ENCODE measurements at places on chromosomes 11 and 22.

DNA sequence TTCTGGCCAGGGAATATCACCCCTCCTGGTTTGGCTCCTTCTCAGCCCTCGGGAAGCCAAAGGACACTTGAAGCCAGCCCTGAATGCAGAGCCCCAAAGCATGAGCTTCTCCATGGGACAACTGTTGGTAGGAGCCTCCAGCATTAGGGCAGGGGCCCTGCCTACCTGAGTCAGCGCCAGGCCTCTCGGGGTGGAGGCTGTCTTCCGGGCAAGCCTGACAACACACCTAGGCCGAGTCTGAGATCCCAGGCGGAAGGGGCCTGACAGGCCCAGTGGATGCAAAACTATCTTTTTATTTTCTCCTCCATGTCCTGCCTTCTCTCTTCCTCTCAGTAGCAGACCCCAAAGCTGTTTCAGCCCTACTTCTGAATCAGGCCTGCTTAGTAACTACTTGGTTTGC lies 27.6 kb downstream of the RCOR2 start:
- no peak for DNase-seq

- no peak for DNase-seq
These were observed 11.5 kb upstream of the CRKL start for GRCh38 chr22:20905415-20906386.

GRCh38 chr11:43632181-43632580 lies 48.4 kb upstream of the HSD17B12 start:
- DNase-seq: no peak

GRCh38 chr11:30342736-30343166 lies 19.8 kb downstream of the ARL14EP start:
- peak; percentile 54 for DNase-seq

DNA sequence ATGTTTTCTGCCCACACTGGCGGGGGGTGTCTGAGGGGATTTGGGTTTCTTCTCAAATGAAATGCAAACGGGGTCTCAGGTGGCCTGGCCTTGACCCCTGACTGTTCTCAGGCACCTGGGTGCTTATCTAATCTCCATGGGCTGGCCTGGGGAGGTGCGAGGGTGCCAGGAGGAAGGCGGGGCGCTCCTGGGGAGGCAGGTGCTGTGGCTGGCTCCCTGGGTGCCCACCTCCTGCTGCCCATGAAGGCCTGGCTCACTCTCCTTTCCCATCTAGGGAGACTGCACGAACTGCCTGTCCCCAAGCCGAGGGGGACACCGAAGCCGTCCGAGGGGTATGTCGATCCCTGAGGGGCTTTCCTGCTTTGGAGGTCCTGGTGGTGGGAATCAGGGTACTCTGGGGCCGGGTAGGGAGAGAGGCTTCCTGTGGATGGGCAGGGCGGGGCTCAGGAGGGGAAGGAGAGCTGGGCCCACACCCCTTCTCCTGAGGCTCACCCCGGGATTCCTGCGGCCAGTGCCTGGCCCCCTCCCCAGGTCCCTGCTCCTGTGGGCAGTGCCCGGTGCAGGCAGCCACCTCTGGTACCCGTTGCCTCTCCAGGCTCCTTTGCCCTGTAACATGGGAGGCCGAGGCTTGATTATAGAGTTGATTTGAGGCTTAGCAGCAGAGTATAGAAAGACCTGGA lies 18.4 kb downstream of the MICALL1 start:
- DNase-seq: no peak

GRCh38 chr22:22558972-22559603 lies at the start of gene PRAME:
Gene PRAME, minus strand, starts transcription at chr22:22559265. Its CDS starts 2,433 bp downstream, at chr22:22556832.
- DNase-seq: peak; percentile 97

GRCh38 chr11:61254403-61255025 lies 13.5 kb downstream of the PGA5 start:
- peak; percentile 69 for DNase-seq

- DNase-seq: peak; percentile 37
These were observed 32.6 kb downstream of the NFAM1 start for GRCh38 chr22:42399315-42400271.

DNA sequence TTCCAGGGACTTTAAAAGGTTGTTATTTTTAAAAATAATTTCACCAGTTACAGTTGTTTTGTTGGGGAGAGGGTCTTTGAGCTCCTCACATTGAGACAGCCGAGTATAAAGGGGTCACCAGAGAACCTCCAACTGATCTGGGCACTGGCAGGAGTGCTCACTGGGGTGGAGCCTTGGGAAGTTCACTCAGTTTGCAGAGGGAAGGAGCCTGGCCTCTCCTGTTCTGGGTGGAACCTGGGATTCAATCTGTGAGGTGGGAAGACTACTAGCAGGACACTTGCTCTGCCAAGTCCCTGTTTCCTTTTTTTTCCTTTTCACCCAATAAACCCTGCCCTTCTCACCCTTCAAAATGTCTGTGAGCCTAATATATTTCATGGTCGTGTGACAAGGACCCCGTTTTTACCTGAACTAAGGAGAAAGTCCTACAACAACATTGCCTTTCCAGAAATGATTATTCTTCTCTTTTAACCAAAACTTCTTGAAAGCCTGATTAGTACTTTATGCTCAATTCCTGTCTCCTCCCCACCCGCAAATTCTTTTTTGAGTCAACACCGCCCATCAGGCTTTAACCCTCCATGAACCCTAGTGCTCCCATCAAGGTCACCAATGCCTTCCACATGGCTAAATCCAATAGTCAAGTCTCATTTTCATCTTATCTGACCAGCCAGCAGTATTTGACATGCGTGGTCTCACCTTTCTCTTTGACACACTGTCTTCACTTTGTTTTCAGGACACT lies 22.0 kb upstream of the MSANTD2 start:
- no peak for DNase-seq

DNA sequence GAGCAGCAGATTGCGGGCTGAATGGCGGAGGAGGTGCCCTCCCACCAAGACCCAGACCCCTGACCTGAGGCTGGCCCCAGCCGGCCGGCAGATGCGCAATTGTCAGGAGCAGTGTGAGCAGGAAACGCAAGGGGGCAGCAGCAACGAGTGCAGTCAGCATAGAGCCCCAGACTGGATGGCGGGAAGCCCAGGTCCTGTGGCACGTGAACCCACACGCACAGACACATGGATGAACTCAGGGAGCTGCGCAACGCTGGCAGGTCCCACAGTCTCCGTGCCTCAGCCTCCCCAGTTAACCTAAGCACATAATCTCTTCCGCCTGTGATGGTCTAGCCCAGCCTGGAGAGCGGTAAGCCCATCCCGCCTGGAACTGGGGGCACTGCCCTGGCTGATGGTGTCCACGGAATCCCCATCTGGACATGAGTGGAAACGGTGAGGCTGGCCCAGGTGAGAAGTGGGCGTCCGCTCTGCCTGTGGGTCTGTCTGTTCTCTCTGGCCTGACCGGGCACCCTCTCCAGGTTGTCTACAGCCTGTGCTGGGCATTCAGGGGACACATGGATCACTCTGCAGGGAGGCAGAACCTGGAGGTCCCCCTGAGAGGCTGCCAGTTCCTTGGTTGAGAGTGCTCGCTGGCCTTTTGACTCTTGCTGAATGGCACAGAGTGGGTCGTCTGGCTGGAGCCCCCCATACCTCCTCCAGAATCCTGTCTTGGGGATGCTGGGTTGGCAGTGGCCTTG lies 626 bp upstream of the TBX10 start:
- DNase-seq: peak; percentile 73

GRCh38 chr11:126139111-126140091 lies 72.0 kb downstream of the RPUSD4 start:
- no peak for DNase-seq

GRCh38 chr11:117946842-117947526 lies 17.8 kb upstream of the TMPRSS13 start:
- DNase-seq: peak; percentile 73

DNA sequence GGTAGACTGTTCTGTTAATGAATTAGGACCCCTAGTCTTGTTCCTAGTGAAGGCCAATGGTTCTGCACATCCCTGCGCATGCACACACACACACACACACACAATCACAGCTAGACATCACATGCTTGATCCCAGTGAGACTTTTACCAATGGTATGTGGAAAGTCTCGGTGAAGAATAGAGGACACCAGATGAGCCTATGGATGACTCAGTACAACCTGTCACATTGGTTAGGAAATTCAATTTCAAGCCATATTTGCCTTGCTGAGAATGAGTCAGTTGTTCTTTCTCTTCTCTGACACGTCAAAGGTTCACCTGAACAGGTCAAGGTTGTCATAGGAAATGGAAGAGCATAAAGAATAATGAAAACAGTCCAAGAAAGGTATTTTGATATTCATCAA lies 122.0 kb downstream of the SLC17A6 start:
- DNase-seq: no peak

- DNase-seq: no peak
These were observed 48.4 kb downstream of the ANO1 start for GRCh38 chr11:70126494-70126893.

- peak; percentile 99 for DNase-seq
These were observed at the start of gene RAC2 for GRCh38 chr22:37244114-37244921. Gene RAC2, minus strand, starts transcription at chr22:37244269. Its CDS starts 121 bp downstream, at chr22:37244148.

DNA sequence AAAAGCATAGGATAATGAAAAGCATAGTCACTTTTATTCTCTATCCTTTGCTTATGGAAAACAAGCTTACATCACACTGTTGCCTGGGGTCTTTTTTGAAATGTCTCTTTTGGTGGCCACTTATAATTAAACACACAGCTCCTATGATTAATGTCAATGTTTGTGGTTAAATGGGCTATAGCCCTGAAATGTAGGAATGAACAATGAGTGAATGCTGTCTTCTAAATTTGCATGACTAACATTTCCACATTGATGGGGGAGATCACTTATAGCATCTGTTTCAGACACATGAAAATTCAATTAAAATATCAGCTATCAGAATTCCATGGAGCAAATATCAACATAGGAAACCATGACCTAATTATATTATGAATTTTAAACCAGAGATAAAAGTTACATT lies 171.4 kb upstream of the FAT3 start:
- DNase-seq: no peak

DNA sequence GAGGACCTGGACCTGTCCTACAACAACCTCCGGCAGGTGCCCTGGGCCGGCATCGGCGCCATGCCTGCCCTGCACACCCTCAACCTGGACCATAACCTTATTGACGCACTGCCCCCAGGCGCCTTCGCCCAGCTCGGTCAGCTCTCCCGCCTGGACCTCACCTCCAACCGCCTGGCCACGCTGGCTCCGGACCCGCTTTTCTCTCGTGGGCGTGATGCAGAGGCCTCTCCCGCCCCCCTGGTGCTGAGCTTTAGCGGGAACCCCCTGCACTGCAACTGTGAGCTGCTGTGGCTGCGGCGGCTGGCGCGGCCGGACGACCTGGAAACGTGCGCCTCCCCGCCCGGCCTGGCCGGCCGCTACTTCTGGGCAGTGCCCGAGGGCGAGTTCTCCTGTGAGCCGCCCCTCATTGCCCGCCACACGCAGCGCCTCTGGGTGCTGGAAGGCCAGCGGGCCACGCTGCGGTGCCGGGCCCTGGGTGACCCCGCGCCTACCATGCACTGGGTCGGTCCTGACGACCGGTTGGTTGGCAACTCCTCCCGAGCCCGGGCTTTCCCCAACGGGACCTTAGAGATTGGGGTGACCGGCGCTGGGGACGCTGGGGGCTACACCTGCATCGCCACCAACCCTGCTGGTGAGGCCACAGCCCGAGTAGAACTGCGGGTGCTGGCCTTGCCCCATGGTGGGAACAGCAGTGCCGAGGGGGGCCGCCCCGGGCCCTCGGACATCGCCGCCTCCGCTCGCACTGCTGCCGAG lies 1.5 kb downstream of the LRFN4 start:
- no peak for DNase-seq

DNA sequence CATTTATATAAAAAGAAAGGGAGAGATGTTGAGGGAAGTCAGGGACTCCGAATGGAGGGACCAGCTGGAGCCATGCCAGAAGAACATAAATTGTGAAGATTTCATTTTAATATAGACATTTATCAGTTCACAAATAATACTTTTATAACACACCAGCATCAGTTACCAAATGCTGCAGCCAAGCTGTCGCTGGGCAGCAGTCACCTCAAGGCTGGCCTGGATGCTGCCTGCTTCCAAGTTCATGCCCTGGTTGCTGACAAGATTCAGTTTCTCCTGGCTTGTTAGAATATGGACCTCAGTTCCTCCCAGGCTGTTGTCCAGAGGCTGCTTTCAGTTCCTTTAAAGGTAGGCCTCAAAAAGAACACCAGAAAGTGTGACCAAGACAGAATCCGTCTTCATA lies 30.8 kb upstream of the ALDH3B2 start:
- no peak for DNase-seq

- no peak for DNase-seq
These were observed 75.7 kb upstream of the INCENP start for GRCh38 chr11:62048100-62048499.
